ENCODE measurements at places on chromosomes 5 and 9.
A peak's percentile ranks its signal among the peaks of the same experiment; 100 is the strongest.

DNA sequence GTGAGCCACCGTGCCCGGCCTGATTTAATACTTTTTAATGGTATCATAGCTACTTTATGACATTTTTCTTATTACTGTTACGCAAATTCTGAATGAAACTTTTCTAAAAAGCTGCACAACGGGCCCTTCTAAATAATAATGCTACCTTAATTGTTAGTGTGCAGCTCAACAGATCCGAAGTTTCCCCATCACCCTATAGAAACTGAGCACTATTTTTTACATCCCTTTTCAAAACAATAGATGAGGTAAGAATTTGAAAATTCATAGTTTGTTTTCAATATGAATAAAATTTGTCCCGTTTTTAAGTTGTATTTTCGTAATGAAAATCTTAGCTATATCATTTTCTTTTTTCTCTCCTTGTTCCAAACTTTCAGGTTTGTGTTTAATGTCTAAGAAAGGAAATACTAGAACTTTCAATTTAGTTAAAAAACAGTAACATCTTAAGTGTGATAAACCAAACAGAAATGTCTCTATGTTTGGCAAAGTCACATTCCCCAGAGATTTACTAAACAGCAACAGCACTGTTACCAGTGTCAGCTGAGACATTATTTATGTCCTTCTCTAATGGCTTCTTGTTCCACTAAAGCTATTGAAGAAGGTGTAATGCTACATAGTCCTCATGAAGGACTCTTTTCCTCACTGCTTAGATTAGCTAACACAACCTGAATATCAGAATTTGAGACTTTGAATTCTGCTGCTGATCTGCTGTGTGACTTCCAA lies 22.9 kb downstream of the KIF2A start:
- no peak for DNase-seq

DNA sequence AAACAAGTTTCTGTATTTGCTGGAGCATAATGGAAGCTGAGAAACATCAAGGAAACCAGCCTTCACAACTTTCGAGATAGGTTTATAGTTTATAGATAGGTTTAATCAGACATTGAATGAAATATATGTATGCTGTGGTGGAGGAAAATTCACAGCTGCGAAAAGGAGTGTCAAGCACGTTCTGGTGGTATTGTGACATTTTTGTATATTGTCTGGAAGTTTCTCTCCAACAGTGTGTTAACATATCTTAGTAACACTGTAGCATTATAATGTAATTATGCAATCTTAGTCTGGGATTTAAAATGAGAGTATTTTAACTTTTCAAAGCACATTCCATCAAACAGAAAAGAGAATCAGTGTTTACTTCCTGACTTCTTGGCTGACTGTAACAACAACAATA lies 50.0 kb downstream of the FCHO2 start:
- no peak for DNase-seq

- DNase-seq, result no peak
These were observed 4.9 kb upstream of the UGT3A1 start for GRCh38 chr5:35996076-35996475.

- no peak for DNase-seq
These were observed 1.7 kb downstream of the EPB41L4B start for GRCh38 chr9:109319017-109319625.

- DNase-seq, result no peak
These were observed 15.1 kb downstream of the ABCA2 start for GRCh38 chr9:137012694-137013570.

- DNase-seq, result no peak
These were observed 58.2 kb downstream of the ZNF618 start for GRCh38 chr9:113934167-113934828.

DNA sequence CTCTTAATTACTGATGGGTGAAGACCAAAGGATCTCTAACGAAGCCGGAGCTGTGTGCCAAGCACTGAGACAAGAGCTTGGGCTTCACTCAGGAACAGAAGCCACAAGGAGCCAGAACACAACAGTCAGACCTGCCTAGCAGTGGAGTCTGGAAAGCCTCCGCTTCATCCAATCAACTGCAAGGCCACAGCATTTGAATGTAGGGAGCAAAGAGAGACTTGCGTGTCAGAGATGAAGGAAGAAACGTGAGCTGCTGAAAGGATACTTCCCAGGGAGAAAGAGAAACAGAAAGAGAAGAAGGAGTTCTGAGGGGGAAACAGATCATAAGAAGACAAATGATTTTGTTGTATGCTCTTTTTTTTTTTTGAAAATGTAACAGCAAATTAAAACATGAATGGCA lies 43.5 kb downstream of the DDX31 start:
- no peak for DNase-seq

DNA sequence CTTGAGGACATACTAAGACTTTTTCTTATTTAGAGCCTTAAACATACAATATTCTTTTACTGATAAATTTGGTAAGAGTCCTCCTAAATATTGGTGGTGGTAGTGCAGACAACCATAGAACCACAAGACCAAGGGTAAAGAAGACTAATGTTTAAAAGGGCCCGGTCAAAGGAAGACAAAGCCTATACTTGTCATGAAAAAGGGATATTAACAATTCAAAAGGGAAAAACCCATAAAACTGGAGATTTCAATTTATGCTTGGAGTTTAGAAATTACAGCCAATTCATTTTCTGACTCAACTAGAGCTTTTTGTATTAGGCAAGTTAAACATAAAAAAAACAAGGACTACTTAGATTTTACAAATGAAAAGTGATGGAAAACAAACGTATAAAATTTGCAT lies 24.4 kb downstream of the FEM1C start:
- no peak for DNase-seq

DNA sequence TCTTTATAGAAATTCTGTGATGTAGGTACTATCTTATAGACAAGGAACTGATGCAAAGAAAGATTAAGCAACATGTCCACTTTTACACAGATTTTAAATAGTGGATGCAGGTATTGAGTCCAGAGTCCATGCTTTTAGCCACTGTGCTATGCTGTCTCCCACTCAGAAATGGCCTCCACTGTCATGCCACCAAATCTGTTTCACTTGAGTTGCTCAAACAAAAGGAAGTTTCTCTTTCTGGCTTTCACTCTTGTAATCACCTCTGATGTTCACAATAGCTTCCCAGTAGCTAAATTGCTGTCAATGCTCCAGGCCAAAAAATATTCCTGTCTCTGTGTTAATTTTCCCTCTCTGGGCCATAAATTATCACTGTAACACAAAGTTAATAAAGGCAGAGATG lies 77.0 kb upstream of the RASA1 start:
- DNase-seq, result no peak

DNA sequence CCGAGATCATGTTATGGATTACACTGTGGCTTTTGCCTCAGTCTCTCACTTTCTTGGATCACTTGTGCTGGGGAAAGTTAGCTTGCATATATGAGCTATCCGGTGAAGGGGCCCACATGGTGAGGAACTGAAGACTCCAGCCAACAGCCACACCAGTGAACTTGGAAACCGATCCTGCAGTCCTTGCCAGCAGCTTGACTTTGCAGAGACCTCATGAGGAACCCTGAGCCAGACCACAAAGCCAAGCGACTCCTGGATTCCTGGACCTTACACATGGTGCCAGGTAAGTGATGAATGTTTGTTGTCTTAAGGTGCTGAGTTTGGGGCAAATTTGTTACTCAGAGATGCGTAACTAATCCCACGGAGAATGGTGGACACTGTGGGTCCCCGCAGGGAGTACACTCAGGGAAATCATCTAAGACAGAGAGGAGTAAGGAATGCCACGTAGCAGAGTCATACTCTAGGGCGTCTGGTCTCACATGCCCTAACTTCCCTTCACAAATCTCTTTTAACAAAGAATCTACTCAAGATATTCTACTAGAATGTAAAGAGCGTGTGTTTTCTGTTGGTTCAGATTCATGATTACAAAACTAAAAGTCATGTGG lies 76.5 kb upstream of the PJA2 start:
- no peak for DNase-seq

- DNase-seq, result no peak
These were observed 349.9 kb downstream of the EFNA5 start for GRCh38 chr5:107320846-107321245.

DNA sequence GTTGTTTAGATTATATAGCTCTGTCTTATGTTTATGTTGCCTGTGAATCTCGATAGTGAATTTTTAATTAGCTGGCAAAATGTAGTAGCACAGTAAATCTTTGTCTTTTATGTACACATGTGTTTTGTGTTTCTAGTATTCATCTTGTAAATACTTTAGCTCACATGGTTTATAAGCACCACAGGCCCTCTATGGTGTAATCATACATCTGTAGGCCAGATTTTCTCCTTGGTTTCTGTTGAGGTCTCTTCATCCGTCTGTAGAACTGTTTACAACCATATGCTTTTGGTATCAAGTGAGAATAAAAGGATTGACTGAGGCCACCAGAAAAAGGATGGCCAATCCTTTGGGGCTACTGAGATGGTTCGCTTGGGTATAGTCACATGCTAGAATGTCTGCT lies 45.0 kb downstream of the PRR16 start:
- peak; percentile 82 for DNase-seq

DNA sequence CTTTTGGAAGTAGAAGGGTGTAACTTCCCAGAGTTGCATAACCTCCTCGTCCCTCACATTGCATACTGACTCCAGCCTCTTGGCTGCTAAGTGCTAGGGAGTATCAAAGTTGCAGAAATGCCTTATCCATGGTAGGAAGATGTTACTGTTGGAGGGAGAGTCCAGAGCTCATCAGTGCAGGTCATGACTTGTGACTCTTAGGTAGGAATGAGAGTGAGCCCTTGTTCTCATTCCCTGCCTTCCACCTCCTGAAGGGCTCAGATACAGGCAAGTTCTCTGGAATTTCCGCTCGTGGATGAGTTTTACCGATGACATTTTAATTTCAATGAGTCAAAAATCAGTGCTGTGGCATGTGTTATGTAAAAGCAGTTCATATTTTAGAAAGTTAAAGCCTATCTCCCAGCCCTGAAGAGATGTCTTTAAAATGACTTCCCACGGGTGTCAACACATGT lies 17.0 kb downstream of the IRX1 start:
- peak; percentile 71 for DNase-seq

GRCh38 chr5:173301695-173302545 lies 26.3 kb downstream of the STC2 start:
- no peak for DNase-seq

GRCh38 chr5:154258531-154259217 lies 68.1 kb downstream of the GALNT10 start:
- no peak for DNase-seq

GRCh38 chr9:16519001-16519400 lies 351.5 kb downstream of the BNC2 start:
- no peak for DNase-seq

DNA sequence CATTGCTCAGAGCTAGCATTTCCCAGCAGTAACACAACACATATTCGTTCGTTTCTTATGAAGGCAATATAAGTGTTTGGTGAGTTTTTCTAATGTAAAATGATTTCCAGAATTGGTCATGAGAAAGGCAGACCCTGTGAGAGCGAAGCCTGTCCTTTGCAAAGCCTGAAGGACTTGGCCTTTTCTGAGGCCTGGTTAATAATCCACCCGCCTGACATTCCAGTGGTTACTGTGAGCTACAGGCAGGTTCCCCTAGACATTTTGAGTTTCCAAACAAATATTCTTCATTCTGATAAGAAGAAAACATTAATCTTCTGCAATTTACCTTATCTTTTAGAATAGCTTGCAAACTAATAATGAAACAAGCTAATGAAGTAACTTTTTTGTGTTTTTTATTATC lies 38.0 kb downstream of the ADAMTS16 start:
- no peak for DNase-seq

GRCh38 chr9:84736536-84736935 lies 67.0 kb downstream of the NTRK2 start:
- no peak for DNase-seq

DNA sequence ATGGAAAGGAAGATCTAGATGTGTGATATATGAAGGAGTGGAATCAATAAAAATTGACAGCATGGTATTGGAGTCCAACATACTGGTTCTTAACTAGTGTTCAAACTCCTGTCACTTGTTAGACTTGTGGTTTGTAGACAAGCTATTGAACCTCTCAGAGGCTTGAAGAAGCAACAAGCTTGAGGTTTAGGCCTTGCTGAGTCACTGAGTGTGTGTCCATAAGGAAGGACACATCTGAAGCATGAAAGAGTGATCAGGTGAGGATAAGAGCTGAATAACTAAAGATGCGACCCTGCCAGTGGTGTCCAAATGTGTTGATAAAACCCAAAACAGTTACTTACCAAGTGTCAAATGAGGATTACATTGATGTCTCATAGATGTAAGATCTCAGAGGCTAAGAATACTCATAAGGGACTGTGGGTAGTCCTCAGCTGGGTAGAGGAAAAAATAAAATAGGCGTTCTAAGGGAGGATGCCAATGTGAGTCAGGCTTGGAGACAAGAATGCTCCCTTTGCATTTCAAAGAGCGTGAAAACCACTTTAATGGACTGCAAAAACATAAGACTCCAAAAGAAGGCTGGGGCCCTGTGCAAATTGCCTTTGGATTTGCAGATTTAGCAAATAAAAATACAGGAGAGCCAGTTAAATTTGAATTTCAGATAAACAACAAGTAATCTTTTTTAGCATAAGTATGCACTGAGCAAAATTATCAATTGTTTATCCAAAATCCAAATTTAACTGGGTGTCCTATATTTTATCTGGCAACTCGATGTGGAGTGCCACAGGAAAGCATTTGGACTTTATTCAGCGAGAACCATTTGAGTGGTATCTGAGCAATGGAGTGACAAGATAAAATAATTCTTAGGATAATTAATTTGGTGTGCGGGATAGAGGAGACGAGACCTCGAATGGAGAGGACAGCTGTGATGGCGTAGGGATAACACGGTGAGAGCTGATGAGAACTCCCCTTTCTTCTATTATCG lies 757.3 kb upstream of the WWC1 start:
- DNase-seq, result no peak

DNA sequence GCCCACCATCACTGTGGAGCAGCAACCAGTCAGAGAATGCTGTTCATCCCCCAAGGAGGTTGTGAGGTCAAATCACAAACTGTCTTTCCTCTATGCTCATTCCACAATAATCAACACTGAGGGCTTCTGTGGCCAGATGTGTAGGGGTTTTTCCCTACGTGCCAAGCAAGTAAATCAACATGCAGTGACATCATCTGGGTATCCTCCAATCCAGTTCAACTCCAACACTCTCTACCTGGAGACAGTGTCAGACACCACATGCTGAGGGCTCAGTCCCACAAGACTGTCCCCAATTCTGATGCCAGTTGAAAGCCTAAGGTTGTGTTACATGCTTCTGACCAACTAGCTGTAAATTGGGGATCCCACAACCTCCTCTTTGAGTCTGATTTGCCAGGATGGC lies 57.3 kb upstream of the DMRT1 start:
- DNase-seq, result no peak

GRCh38 chr5:1563617-1564181 lies 39.9 kb upstream of the LPCAT1 start:
- DNase-seq, result no peak
